ENCODE measurements at places on chromosomes 2 and 18.
A peak's percentile ranks its signal among the peaks of the same experiment; 100 is the strongest.

GRCh38 chr2:39705638-39706037 lies 39.9 kb downstream of the TMEM178A start:
- DNase-seq: no peak

- DNase-seq: no peak
Observed at GRCh38 chr2:58341047-58341446, 99.9 kb upstream of the FANCL start.

- DNase-seq: no peak
Observed at GRCh38 chr2:241049739-241050623, 51.6 kb downstream of the SNED1 start.

GRCh38 chr18:44680273-44681075 lies at the start of gene SETBP1:
Gene SETBP1, plus strand, starts transcription at chr18:44680888. Its CDS starts 20,459 bp downstream, at chr18:44701347.
- DNase-seq: peak; percentile 25

GRCh38 chr18:30142248-30142647 lies 900.3 kb downstream of the DSC3 start:
- DNase-seq: no peak

DNA sequence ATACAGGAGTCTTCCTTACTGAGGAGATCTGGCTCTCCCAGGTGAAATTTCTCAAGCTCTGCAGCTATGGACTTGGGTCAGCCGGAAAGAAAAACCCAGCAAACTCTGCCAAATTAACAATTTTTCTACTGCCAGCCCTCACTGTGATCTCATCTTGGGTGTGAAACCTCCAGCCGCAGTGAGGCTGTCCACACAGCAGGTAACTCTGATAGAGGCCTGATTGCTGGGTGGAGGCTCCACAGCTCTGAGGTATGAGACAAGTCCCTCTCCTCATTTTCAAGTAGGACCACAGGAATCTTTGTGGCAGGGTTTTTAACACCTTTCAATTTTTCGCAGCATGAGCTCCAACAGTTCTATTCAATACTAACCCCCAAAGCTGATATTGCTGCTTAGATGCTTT lies 430.6 kb upstream of the RAB6C start:
- DNase-seq: no peak

DNA sequence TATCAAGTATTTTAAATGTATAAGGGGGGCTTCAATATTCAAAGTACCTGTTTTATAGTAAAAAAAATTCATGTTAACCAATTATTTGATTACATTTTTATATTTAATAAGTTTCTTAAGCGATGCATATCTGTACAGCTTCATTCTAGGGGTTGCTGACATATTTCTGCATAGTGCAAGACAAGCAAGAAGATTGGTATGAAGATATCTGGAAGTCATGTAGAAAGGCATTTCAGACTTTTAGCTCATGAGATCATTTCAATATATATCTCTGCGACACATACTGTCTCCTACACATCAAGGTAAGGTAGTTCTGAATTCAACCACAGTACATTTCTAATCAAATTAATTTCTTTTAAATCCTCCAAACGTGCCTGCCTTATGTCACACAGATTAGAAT lies 73.1 kb downstream of the MEMO1 start:
- no peak for DNase-seq

DNA sequence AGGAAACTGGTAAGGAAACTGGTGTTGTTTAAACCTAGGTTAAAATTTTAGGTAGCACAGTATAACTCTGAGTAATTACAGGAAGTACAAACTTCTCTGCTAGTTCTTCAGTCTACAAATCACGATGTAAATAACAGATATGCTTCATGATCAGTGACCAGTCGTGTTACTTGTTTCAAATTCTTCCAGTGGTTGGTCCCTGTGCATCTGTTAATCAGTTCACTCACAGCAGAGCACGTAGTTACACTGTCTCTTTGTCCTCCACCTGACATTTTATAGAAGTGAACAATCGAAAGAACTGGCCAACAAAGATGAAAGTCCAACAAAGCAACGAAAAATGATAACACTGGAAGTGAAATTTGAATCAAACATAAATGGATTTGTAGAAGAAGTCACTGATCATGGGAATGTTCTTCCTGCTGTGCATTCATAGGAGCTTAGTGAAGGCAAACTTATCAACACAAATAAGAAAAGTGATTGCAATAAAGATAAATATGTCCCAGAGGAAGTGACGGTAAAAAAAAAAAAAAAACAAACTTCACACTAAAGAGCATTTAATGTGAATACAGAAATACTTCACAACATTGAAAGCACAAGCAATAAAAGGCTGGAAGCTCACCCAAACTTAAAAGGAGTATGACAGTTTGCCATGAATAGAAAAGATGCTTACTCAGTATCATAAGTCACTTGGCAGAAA lies 7.0 kb downstream of the EIF2AK2 start:
- no peak for DNase-seq

DNA sequence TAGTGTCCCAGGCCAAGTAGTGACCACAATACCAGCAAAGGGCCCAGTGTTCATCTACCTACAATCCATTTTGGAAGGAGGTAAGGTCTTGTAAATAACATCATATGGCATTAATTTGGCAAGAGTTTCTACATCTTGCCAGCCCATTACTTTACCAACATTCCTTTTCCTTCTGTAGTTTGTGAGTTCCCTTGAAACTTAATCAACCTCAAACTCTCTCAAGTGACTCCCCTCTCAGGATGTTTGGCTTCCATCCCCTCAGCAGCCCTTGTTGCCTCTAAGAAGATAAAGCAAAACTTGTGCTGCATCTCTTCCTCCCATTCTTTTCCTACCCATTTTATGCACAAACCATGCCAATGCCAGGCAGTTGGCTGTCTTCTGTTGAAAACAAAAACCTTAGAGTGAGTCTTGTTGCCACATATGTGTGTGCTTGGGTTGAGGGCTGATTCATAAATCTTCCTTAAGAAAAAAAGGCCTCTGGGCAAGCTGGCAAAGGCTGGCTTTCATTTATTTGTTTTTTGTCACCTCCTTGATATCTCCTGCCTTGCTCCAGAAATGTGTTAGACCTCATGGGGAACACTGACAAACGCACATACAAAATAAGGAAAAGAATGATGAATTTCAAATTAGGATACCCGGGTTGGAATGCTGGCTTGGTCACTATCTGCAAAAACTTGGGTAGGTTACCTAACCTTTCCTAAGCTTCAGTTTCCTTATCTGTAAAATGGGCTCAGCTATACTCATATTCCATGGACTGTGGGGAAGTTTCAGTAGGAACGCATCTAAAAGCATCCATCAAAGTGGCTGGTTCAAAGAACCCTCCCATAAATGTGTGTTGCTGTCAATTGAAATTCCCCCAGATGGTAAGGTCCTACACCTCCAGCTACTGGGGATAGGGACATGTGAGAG lies 29.4 kb upstream of the ST3GAL5 start:
- DNase-seq: no peak

GRCh38 chr2:201938781-201939180 lies 94.9 kb upstream of the FZD7 start:
- DNase-seq: no peak

DNA sequence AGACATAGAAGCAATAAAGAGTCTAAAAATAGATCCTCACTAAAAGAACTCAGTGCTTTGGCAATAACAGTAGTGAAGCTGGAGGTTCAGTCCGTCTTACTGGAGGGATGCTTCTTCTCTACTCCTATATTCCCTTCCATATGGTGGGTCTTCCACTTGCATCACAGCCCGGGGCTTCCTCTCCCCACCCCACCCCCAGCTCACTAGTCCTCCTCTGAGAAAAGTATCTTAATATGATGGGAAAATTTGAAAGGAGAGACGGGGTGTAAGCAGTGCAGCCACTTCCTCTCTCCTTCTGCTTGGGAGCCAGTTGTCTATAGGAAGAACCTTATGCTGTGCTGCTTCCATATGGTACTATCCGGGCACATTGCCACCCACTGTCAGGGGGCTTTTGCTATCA lies 57.2 kb upstream of the SPOPL start:
- no peak for DNase-seq

DNA sequence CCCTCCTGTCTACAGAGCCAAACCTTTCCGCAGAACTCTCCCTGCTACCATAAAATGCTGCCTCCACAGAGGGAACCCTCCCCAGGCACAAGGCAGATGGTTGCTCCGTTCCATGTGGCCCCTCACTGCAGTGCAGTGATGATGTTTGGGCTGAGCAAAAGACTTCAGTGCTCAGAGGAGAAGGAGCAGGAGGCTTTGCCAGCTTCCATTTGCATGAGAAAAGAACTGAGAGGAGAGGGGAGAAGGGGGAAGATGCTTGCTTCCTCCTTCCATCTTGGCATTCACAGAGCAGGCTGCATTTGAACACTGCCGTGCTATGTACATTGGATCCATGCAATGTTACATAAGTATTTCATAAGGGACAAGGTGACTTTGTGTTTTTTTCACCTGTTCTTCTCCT lies 46.6 kb upstream of the TMEM200C start:
- no peak for DNase-seq

DNA sequence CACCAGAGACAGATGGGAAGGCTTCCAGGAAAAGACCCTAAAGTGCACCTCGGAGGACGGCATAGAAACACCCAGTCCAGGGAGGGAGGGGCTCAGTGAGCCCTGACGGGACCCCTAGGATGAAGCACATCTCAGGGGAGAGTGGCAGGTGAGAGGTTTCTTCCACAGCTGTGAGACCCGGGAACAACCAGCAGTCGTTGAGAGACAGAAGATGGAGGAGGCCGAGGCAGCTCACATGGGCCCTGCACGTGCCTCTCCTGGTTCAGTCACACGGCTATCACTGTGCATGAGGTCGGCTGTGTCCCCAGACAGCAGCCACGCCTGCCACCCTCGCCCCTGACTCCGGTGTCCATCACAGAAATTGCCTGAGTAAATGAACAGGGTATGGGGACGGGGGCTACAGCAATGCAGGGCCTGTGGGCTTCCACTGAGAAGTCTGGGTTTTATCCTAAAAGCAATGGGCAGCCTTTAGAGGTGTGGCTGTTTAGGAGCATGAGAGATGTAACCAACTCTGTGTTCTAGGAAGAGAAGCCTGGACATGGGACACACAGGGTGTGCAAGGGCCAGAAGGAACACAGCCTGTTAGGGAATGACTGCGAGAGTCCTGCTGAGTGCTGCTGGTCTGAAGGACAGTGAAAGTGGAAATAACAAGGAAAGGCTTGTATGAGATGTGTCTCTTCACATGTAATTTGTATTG lies 102.0 kb downstream of the TMEM18 start:
- no peak for DNase-seq

DNA sequence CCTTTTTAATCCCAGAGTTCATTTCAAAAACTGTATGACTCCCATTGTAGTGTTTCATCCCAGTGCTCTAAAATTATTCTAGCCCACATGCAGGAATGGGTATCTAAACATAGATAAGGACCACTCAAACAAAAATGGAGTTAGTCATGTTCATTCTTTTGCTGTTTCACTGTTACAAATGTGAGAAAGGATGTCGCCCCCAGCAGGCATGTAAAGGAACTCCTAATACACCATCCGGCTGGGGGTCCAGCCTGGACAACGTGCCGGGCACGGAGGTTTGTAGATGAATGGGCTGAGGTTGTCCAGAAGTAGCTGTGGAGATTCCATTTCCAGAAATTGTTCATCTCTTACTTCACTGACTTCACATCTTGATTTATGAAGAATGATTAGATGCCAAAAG lies 101.9 kb upstream of the RAB12 start:
- DNase-seq: no peak
